PC-9 (cell line): ENCODE measurements at places on chromosomes 4 and X.

DNA sequence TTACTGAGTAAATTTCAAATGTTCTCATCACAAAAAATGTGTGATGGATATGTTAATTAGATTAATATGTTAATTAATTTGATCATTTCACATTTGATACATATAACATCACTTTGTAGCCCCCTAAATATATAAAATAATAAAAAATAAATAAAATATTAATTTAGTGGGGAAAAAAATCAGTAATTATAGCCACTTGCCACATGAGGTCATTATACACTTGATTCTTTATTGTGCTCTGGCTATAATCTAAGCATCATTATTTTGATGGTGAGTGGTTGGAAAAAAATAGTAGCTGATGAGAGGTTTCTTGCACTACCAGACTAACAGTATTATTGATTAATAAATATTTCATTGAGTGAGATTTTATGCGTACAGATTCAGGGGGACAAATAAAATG lies 57.4 kb downstream of the DCK start:
- no peaks in the 10 kb centered on the region for H3K36me3 ChIP-seq
- H3K27ac ChIP-seq: no peak overlapping the region

DNA sequence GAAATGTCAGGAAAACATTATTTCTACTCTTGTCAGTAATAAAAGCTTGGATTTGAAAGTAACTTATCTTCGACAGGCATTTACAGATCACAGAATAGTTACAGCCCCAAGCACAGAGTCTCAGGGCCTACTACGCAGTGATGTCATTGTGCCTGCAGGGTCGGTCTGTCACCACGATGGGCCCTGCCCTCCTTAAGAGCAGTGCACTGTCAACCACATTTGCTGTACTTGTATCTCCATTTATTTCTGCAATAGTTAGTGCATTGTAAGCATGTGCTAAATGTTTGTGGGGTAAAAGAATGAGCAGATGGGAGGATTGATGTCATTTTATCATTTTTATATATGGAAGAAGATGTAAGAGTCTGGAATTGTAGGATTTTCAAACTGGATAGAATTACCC lies 13.6 kb upstream of the CCKAR start:
- H3K36me3 ChIP-seq: no peaks in the 10 kb centered on the region
- no peak for DNase-seq
- H3K27me3 ChIP-seq: no peaks in the 10 kb centered on the region

DNA sequence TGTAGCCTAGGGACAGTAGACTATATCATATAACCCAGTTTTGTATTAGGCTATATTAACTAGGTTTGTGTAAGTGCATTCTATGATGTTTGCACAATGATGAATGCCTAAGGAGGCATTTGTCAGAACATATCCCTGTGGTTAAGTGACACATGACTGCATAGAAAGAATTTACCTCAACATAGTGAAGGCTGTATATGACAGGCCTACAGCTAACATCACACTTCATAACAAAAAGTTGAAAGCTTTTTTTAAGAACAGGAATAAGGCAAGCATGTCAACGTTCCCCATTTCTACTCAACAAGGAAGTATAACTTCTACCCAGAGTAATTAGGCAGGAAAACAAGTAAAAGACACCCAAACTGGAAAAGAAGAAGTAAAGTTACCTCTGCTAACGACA lies 165.9 kb upstream of the NDST4 start:
- DNase-seq: no peak
- H3K27ac ChIP-seq: no peak overlapping the region
- H3K36me3 ChIP-seq: no peaks in the 10 kb centered on the region
- no peak overlapping the region for H3K4me3 ChIP-seq
- no peaks in the 10 kb centered on the region for H3K27me3 ChIP-seq
- H3K4me1 ChIP-seq: no peaks in the 10 kb centered on the region

- no peaks in the 10 kb centered on the region for H3K36me3 ChIP-seq
- H3K4me3 ChIP-seq: no peak overlapping the region
- no peak for DNase-seq
- H3K4me1 ChIP-seq: peaks cover 15% of the 10 kb centered on the region
- H3K27ac ChIP-seq: no peak overlapping the region
- no peaks in the 10 kb centered on the region for H3K27me3 ChIP-seq
Observed at GRCh38 chr4:106058921-106059320, 163.7 kb downstream of the NPNT start.

DNA sequence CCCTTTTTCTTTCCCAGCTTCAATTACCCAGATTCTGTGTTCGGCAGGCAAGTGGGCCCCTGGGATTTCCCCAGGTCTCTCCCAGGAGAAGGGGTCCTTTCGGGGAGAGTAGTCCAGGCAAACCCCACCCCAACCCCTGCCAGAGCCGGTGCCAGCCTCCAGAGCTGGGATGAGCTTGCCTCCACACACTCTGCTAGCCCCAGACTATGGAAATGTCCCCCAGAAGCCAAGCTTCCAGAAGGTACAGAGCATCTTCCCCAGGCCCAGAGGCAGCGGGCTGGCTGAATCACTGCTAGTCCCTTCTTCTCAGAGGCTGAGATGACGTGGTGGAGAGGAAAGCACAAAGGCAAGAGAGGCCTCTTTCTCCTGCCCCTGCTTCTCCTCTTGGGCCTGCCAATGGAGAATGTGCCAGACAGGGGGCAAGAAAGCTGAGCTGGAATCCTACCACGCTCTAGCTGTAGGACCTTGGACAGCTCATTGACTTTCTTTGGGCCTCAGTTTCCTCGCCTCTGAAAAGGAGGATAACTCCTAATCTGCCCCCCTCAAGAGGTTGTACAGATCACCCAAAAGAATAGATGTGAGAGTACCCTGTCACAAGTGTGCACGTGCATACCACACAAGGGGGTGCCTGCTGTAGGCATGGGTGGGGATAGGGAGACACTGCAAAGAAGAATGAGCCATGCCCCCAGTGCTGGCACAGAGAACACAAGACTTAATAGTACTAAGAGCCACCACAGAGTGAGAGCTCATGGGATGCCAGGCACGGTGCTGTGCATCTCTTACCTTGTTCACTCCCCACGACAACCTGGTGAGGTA lies 2.1 kb downstream of the SASH3 start:
- no peak for DNase-seq
- no peaks in the 10 kb centered on the region for H3K36me3 ChIP-seq
- H3K27me3 ChIP-seq: no peaks in the 10 kb centered on the region
- H3K4me1 ChIP-seq: no peaks in the 10 kb centered on the region

DNA sequence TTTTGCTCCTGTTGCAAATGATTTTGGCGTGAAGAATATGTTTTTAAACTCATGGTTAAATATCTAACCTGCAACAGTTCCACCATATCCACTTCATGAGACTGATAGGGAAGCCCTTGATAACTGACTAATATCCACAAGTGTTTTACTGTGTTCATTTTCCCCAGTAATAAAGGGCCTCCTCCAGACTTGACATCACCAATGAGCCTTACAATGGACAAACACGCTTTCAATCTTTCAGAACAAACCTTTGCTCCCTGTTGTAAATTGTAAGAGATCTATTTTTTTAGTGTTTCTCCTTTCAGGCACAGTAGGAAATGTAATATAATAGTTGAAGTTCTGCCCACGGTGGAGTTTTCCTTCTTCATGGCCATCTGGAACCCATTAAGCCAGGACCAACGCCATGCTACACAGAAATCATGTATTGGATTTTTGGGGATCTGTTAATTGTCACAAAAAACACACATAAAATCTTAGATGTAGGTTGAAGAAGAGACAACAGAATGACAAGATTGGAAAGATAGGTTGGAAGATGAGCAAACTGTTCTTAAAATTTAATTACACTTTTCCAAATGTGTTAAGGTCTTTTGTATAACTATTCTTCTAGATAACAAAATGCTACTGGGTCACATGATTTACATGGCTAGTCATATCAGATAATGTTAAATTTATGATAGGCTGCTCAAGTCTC lies 1030.1 kb downstream of the FSTL5 start:
- no peaks in the 10 kb centered on the region for H3K4me1 ChIP-seq
- no peak overlapping the region for H3K4me3 ChIP-seq
- H3K36me3 ChIP-seq: no peaks in the 10 kb centered on the region
- H3K27me3 ChIP-seq: no peaks in the 10 kb centered on the region

DNA sequence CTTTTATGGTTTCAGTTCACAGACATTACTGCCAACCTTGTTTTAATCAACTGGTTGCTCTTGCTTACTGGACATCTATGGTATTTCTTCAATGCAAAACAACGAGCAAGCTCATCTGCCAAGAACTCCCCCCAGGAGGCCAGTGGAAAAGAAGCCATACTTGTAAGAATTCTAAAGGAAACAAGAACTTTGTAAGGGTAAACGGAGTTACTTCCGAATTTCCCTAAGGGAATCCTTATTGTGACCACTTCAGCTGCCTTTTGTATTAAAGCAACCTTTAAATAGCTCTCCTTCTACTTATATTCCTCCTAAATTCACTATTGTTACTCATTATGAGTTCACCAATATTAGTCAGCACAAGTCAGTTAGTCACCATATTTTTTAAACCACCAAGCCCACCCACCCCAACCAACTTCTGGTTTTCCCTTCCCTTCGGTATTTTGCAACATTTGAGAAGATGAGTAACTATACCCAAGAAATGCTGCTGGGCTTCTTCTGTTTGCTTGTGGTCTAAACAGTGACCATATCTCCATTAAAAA lies 602.8 kb upstream of the DIPK2B start:
- H3K27me3 ChIP-seq: no peaks in the 10 kb centered on the region
- no peak overlapping the region for H3K4me3 ChIP-seq
- DNase-seq: peak; percentile 28
- H3K4me1 ChIP-seq: peaks cover 23% of the 10 kb centered on the region; the same call in 1 of the 2 replicates

GRCh38 chr4:109616243-109616642 lies 56.2 kb downstream of the MCUB start:
- DNase-seq: no peak
- H3K4me3 ChIP-seq: no peak overlapping the region
- no peaks in the 10 kb centered on the region for H3K4me1 ChIP-seq
- no peaks in the 10 kb centered on the region for H3K36me3 ChIP-seq
- H3K27ac ChIP-seq: no peak overlapping the region
- H3K27me3 ChIP-seq: no peaks in the 10 kb centered on the region

DNA sequence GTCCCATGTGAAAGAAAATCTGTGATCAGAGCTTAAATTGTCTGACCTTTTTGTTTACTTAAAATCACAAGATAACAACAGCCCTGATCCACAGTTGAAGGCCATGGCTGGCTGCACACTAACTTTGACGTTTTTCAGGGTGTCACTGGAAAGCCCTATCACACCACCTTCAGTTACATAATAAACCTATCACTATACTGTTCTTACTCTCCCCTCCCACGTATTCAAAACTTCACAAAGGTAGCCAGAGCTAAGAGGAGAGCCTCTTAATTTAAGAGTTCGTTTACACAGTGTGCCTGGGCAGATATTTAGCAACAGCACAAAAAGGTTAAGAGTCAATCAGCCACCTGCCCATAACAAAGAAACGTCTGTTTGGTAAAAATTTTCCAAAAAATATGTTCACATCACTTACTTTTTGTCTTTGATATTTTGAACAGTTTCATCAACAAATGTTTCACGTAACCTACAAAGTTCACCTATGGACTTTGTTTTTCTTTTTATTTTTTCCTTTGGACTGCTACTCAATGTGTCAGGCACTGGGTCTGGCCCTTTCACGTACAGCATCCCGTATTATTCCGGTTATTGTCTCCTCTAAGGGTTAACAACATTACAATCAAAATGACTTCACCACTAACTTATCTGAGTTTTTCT lies 25.0 kb downstream of the RFC1 start:
- no peaks in the 10 kb centered on the region for H3K27me3 ChIP-seq
- no peak overlapping the region for H3K4me3 ChIP-seq
- H3K4me1 ChIP-seq: no peaks in the 10 kb centered on the region

- DNase-seq: peak; percentile 8
- H3K27me3 ChIP-seq: no peaks in the 10 kb centered on the region
- no peaks in the 10 kb centered on the region for H3K36me3 ChIP-seq
- H3K4me1 ChIP-seq: no peaks in the 10 kb centered on the region
Observed at GRCh38 chr4:180028682-180029081, 2214.5 kb upstream of the TENM3 start.

DNA sequence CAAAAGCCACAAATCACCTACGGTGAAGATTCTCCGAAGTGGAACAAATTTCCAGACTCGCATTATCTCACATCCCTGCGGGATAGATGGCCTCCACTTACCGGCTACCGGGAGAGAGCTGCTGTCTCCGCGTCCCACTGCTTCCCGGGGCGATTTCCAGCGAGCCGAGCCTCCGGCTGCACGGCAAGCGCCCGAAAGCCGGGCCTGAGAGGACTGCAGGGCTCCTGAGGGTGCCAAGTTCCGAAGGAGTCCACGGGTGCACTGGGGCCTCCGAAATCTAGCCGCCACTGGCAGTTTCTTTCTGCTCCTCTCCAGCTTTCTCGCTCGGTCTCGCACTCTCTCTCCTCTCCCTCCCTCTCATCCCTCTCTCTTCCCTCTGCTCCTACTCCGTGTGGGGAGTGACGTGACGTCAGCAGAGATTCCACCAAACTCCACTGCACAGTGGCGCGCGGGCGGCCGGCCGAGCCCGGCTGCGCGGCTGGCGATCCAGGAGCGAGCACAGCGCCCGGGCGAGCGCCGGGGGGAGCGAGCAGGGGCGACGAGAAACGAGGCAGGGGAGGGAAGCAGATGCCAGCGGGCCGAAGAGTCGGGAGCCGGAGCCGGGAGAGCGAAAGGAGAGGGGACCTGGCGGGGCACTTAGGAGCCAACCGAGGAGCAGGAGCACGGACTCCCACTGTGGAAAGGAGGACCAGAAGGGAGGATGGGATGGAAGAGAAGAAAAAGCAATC lies 14.0 kb upstream of the PITX2 start:
- DNase-seq: no peak
- H3K36me3 ChIP-seq: no peaks in the 10 kb centered on the region
- H3K4me1 ChIP-seq: no peaks in the 10 kb centered on the region
- no peaks in the 10 kb centered on the region for H3K27me3 ChIP-seq
- H3K27ac ChIP-seq: no peak overlapping the region

DNA sequence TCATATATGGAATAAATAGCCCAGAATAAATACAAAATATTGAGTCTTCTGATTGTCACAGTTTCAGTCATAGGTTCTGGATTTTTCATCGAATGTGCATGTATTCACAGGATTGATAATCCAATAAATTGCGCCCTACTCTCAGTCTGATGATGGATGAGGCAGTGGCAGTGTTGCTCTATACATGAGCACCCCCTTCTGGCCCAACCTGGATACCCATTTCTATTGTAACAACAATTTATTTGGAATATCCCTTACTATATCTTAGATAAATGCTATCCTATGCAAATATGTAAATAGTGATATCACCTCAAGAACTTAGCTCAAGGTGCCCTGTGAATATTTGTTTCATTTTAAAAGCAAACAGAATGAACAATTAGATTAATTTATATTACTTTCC lies 733.7 kb upstream of the PABPC4L start:
- no peak overlapping the region for H3K27ac ChIP-seq
- no peak for DNase-seq
- no peaks in the 10 kb centered on the region for H3K36me3 ChIP-seq
- no peaks in the 10 kb centered on the region for H3K4me1 ChIP-seq

DNA sequence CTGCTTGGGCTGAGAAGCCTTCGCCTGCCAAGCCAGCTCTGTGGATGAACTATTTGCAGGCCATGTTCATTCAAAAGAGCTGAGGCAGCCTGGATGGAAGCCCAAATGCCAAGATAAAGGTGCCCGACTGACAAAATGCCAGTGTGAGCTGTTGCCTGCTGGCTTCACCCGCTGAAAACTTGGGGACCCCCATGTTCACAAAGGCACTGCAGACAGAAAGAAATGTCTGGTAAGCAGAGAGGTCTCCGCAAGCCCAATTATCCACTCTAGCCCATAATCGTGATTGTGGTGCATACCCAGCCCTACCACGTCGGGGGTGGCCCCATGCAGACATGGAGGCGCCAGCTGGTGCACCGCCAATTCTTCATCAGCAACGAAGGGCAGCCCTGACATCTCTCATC lies 13.0 kb upstream of the SMIM20 start:
- H3K4me1 ChIP-seq: no peaks in the 10 kb centered on the region
- no peak overlapping the region for H3K27ac ChIP-seq
- no peak overlapping the region for H3K4me3 ChIP-seq
